ENCODE measurements at places on chromosomes 6 and 20.
A peak's percentile ranks its signal among the peaks of the same experiment; 100 is the strongest.

GRCh38 chr6:13496513-13497190 lies 9.3 kb upstream of the GFOD1 start:
- no peak for DNase-seq

GRCh38 chr20:11581271-11581670 lies 336.4 kb upstream of the BTBD3 start:
- no peak for DNase-seq

DNA sequence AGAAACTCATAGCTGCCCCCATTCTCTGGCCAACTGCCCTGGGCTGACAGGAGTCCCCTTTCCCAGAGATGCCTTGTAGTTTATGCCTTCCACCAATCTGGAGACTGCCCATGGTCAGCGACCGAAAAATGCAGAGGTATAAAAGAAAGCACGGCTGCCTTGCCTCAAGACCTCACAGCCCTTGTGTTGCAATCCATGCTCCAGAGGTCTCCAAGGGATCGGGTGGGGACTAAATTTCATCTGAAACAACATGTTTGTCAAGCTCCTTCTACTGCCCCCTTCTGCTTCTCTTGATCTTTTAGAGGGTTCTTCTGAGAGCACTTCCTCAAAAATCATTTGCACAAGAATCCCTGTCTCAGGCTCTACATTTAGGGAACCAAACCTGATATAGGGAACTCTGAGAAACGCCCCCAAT lies 128.8 kb downstream of the PLCB1 start:
- DNase-seq: no peak

DNA sequence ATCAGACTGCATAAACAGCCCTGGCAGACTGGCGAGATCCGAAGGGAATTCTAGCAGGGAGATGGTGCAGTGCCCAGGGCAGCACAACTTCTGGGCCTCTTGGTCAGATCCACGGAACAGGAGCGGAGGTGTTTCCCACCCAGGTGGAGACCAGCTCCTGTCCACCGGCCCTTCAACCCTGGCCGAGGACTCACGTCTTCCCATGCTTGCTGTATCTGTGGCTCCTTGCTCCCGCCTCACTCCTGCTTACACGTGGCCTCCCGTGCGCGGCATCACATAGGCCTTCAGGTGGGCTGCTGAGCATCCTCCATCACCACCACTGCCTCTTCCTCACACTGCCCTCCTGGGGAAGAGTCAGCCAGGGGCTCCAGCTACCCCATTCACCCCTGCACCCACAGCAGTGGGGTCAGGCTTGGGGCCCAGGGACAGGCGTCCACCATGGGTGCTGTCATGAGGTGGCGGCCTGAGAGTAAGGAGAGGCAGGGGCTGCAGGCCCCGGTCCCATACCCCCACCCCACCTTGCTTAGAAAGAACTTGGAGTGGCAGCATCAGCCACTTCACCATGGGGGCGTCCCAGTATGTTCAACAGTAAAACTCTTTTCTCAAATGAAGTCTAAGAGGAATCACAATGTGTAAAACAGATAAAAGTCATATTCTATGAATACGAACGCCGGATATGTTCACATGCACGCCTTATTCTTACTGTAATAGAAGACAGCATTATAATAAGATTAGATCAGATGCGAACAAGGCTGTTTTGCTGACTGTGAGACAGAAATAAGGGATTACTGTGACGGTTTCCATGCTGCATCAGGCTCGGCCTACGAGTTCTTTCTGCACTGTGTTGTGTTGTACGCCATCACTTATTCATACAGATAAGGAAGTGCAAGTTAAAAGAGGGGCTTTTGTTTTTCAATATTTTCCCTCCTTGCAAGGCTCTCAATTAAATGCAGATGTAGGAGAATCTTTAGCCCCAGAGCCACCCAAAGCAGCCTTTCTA lies 165.4 kb downstream of the GRM4 start:
- no peak for DNase-seq

- DNase-seq: no peak
Observed at GRCh38 chr20:55090286-55090685, 614.9 kb downstream of the DOK5 start.

DNA sequence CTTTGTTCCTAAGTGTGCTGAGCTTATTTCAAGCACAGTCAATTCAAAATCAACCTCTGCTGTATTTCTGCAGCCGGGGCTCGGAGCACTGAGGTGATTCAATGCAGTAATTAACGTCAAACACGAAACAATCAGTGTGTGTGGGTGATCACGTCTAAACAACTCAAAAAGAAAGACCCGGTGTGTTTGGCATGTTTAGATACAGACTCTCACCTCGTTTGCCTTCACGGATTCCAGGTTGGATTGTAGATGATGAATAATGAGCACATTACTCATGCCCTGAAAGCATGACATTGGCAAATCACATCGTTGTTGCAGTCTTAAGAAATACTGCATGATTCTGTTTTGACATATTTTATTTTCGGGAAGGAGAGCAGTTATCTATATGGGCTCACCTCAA lies 231.0 kb downstream of the QKI start:
- DNase-seq: no peak

DNA sequence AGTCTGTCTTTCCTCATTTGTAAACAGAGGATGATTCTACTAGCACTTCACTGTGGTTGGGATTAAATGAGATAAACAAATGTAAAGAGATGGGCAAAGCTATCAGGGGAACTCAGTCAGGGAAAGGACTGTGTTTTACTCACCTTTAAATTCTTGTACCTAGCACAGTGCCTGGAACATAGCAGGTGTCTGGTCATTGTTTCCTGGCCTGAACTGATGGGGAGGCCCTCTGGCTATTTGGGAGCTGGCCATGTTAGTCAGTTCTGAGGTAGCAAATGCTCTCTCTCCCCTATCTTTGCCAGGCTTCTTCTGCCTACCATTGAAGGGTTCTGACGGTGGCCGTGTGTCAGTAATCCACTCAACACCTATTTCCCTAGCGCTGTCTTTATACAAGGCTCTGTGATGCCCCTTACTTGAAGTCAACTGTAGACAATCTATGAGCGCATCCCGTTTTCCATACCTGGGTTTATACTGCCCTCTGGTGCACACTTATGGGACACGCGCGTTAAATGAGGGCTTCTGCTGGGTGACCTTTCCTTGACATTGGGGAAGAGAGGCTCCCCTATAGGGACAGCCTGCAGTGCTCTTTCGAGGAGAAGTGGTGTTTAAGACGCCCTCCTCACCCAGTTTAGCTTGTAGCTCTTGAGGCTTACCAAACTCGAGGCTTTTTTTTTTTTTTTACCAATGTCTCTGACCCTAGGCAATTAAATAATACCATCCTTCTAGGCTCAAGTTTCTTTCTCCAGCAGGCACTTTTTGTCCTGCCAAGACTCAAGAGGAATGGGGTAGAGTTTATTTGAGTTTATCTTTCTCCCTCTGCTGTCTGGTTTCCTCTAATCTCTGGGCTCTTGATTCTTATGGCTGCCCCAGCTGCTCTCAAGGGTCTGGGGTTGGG lies 4.0 kb upstream of the SPATS1 start:
- peak; percentile 87 for DNase-seq

DNA sequence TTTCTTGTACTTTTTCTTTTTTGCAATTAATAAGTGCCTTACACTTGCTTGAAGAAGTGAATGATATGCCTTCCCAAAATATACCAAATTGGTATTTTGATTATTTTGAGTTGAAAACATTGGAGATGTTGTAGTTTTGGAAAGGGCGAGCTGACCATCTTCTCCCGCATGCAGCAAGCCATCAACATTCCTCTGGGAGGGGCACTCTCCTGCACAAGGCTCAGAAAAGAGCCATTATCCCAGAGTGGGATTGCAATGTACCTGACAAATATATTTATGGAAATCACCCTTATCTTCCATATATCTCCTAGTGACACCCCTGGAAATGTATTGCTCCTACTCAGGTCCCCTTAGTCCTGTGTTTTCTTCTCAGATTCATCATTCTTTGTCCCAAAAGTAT lies 22.8 kb upstream of the PNRC1 start:
- no peak for DNase-seq

- DNase-seq: no peak
Observed at GRCh38 chr6:122790028-122790422, 967 bp downstream of the SMPDL3A start.
